ENCODE measurements at places on chromosomes 5 and 9.

DNA sequence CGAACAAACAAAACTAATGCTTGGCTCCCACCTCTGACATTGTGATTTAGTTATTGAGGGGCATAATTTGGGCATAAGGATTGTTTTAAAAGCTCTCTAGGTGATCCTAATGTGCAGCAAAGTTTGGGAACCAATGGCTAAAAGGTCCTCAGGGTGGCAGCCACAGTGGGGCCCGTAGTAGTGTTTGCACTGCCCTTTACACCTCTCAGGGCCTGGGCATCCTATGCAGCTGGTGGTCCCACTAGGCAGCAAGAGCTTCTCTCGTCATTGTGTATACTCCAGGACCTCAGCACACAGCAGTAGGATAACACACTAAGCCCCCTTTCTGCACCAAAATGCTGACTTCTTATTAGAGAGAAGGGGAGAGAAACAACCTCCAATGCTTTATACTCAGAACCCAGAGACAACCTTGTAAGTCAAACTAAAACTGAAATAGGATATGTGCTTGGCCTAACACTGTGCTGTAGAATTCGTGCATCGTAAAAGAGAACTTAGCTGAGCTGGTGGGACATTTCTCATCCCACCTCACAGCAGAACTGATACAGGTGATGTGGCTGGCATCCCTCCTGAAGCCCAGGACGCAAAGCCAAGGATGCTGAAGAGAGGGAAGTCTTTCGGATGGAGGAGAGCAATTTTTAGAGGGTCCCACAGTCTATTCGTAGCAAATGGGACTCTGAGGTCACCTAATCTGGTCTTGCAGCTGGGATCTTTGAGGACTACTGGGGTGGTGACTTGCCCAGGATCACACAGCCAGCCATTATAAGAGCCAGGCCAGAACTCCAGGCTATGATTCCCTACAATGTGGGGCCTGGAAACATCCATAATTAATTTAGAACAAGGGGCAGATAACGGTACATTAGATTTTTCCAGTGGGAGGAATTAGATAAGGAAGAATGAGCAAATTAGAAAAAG lies 1.2 kb downstream of the GLRX start:
- DNase-seq = no peak

GRCh38 chr5:137268646-137269045 lies 230.5 kb downstream of the SPOCK1 start:
- no peak for DNase-seq

DNA sequence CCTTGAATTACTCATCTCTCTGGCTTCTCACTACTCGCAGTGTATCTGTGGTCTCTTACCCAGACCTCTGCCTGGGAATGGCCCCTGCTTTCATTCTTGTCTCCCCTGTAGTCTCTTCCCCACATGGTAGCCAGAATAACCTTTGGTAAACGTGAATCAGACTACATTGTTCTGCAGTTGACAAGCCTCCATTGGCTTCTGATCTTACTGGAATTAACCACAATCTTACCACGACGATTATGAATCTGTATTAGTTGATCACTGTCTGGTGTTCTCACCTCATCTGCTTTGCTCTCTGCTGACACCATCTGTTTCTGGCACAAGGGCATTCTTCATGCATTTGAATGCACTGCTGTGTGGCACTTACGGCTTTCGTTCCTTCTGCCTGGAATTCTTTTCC lies 781.2 kb downstream of the MTRR start:
- no peak for DNase-seq

DNA sequence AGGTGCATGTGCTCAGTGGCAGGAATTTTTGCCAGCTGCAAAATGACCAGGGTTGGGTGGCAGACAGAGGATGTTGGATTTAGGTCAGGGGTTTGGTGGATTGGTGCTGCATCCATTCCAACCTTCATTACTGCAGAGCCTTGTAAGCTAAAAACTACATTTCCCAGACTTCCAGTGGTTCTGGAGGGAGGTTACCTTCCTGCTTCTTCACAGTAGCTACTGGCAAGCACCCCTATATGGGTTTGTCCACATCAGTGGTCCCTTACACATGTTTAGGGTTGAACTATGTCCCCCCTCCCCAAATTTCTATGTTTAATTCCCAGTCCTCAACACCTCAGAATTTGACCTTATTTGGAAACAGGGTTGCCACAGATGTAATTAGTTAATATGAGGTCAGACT lies 20.7 kb upstream of the IL17B start:
- no peak for DNase-seq

DNA sequence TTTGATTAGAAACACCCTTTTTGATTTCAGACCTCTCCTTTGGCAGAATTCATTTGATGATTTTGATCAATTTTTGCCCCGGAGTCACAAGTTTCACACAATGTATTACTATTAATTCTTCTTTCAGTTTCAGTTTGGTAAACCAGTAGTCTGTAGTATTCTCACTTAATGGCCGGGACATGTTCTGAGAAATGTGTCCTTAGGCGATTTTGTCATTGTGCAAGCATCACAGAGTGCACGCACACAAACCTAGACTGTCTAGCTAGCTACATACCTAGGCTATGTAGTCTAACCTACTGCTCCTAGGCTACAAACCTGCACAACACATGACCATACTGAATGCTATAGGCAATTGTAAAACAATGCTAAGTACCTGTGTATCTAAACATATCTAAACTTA lies 662.5 kb downstream of the IRX1 start:
- no peak for DNase-seq

DNA sequence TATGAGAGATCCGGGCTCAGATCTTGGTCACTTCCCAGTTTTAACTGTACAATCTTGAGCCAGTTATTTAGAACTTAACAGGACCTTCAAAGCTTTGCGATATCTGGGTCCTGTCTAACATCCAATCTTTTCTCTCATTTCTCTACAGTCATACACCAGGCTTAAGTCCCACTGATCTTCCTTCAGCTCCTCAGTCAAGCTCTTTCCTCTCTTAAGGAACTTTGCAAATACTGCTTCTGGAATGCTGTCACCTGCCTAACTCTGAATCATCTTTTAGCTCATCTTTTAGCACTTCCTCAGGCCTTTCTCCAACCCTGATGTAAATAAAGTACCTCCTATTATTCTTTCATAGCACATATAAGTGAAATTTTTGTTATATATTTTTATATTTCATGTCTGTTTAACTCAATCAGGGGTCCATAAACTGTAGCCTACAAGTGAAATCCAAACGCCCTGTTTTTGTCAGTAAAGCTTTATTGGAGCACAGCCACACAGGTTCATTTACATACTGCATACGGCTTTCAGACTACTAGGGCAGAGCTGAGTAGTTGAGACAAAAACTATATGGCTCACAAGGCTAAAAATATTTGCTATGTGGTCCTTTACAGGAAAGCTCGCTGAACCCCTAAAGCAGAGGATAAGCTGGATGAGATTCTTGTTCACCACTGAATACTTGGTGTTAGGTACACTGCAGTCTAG lies 63.5 kb downstream of the MEF2C start:
- no peak for DNase-seq

Data from H54 (cell line).